ENCODE measurements at places on chromosomes 1 and 21. TPM values are rescaled to one million over a fixed set of nuclear protein-coding genes. Genes with fewer than 3 reads are reported as not detected.

- H3K27me3 ChIP-seq: peaks cover 2% of the 10 kb centered on the region
- H3K27ac ChIP-seq: peak overlapping the region; percentile 66
- DNase-seq: no peak
- H3K4me3 ChIP-seq: peak overlapping the region; percentile 77
Measured at GRCh38 chr1:145963265-145964019, 933 bp downstream of the ANKRD34A start.

DNA sequence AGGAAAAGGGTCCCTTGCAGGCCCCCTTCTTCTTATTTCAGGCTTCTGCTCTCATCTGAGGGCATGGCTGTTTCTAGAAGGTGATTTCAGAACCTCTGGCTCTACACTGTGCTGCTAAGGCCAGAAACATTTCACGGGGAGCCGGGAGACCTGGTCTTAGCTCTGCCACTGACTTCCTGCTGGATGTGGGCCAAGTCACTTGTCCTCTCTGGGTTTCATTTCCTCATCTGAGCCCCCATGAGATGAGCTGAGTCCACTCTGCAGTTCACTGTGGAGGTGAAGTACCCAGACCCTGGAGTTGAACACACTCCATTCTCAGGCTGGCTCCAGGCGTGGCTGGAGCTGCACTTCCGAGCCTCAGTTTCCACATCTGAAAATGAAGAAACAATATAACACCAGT, 2.1 kb downstream of the PADI1 start:
- peaks cover 53% of the 10 kb centered on the region for H3K4me1 ChIP-seq
- H3K27ac ChIP-seq: no peak overlapping the region
- no peaks in the 10 kb centered on the region for H3K27me3 ChIP-seq
- DNase-seq: no peak
- H3K36me3 ChIP-seq: no peaks in the 10 kb centered on the region

DNA sequence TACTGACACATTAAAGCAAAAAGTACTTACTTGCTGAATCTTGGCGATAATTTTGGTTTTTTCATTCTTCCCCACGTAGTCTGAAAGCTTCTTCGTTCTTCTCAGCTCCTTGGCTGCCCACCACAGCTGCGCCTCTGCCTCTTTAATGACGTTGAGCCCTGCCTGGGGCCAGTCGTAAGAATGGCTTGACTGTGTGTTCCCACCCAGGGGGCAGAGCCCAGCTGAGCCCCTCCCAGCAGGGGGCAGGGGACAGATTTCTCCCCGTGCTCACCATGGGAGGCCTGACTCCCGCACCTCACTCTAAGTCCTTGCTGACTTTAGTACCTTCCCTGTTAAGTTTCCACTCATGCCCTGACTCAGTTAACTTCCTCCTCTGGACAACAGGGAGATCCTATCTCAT, 9.0 kb downstream of the CFAP298 start:
- no peaks in the 10 kb centered on the region for H3K27me3 ChIP-seq
- H3K4me3 ChIP-seq: no peak overlapping the region
- DNase-seq: no peak
- peaks cover 29% of the 10 kb centered on the region for H3K36me3 ChIP-seq

DNA sequence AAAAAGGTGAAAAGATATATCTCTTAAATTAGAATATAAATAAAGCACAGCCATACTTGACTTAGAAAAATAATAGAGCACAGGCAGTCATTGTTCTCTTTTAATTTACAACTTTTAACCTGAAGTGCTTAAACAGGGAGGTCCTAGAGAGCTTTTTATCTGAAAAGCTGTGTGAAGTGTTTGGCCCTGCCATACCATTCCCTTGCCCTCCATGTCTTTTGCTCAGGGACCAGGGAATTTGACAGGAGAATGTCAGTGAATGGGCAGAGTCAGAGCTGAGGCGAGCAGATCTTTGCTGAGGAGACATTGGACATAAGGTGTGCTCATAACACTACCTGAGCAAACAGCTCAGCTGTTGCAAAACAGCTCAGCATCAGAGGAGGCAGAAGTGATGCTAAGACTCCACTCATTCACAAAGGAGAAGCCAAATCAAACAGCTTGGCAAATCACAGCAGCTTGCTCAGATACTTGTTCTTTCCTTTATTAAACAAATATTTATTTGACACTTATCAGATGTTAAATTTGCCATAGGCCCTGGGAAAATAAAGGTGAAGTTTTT, 14.9 kb upstream of the MGST3 start:
- no peak overlapping the region for H3K4me3 ChIP-seq
- no peaks in the 10 kb centered on the region for H3K4me1 ChIP-seq
- DNase-seq: no peak
- H3K36me3 ChIP-seq: no peaks in the 10 kb centered on the region
- peaks cover 13% of the 10 kb centered on the region for H3K27me3 ChIP-seq
- H3K27ac ChIP-seq: no peak overlapping the region

Gene RPTN
- polyA plus RNA-seq: 0.64 TPM

GRCh38 chr1:28577052-28577678, 14.9 kb upstream of the RAB42 start:
- H3K27me3 ChIP-seq: no peaks in the 10 kb centered on the region
- H3K27ac ChIP-seq: no peak overlapping the region
- no peak overlapping the region for H3K4me3 ChIP-seq
- H3K4me1 ChIP-seq: peaks cover 26% of the 10 kb centered on the region
- DNase-seq: peak; percentile 38

GRCh38 chr1:14539953-14540563, 58.4 kb upstream of the KAZN start:
- H3K36me3 ChIP-seq: no peaks in the 10 kb centered on the region
- no peaks in the 10 kb centered on the region for H3K4me1 ChIP-seq
- H3K4me3 ChIP-seq: no peak overlapping the region
- no peak overlapping the region for H3K27ac ChIP-seq
- H3K27me3 ChIP-seq: no peaks in the 10 kb centered on the region
- no peak for DNase-seq

Gene IVL
- 231 TPM for polyA plus RNA-seq
